ENCODE measurements at places on chromosomes 3 and 15.

GRCh38 chr15:81259760-81260298 lies 63.1 kb downstream of the IL16 start:
- DNase-seq = no peak

DNA sequence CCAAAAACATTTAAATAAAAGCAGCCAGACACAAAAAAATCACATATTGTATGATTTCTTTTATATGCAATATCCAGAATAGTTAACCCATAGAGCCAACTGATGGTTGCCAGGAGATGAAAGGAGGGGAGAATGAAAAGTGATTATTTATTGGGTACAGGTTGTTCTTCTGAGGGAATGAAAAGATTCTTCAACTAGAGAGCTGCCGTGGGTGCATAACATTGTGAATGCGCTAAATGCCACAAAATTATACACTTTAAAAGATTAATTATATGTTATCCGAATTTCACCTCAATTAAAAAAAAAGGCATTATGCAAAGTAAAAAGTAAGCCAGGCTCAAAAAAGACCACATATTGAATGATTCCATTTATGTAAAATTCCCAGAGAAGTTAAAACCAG lies 36.1 kb downstream of the PRKAR2A start:
- no peak for DNase-seq

DNA sequence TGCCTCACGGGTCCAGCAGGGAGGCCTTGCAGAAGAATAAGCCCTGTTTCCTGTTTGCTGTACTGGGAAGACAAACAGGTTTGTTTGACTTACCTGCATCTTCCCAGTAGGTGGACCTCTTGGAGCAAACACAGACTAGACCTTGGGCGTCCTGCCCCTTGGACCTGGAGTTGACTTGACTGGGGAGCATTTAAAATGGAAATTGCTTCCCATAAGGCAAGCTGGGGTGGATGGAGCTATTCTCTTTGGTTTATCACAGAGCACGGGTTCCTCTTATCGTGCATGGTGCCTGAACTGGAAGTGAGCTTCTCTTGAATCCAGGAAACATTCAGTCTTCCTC lies 151.4 kb downstream of the RPLP1 start:
- no peak for DNase-seq

- no peak for DNase-seq
These were observed 6.5 kb upstream of the CPEB1 start for GRCh38 chr15:82653483-82654168.

- no peak for DNase-seq
These were observed 80.0 kb downstream of the AAGAB start for GRCh38 chr15:67174446-67174845.

DNA sequence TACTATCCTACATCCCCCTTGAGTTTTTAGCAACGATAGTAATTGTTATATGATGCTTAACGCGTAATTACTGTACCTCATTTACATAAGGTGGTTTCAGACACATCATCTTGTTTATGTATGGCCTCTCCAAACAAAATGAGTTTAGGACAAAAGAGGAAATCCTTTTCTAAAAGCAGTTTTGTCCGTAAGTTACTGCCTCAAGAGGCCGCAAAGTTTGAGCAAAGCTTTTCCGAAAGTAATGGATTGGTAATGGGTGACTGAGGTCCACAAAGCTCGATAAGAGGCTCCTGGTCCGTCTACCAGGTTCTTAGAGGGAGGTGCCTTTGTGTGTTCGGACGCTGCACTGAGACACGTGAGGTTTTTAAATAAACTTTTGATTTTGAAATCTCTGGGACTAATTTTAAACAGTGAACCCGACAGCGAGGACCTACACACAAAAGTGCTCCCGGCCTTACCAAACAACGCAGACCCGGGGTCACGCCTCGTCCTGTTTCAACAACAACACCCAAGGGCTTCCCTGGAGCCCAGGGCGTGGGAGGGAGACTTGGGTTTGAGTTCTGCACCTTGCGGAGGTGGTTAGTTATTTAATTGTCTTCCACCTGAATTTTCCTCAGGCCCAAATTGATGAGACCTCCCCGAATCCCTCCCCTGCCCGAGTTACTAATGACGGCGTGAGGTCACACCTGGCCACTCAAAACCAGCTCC lies 456 bp upstream of the C15orf61 start:
- no peak for DNase-seq

DNA sequence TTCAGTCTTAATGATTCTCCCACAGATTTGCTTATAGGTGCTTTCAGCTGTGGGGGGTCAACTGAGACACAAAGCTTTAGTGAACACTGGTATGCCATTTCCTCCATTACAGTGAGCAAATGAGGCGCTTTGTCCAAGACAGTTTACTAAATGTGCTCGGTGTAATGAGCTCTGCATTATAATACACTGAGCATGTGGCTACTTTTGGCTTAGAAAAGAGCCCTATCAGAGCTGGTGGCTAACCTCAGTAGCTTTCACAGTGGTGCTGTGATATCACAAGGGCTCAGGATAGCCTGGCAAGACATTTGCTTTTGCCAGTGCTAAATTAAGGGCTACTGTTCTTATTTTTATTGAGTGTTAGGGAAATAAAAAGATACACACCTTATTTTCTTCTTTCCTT lies 749.7 kb upstream of the ARPP21 start:
- no peak for DNase-seq

DNA sequence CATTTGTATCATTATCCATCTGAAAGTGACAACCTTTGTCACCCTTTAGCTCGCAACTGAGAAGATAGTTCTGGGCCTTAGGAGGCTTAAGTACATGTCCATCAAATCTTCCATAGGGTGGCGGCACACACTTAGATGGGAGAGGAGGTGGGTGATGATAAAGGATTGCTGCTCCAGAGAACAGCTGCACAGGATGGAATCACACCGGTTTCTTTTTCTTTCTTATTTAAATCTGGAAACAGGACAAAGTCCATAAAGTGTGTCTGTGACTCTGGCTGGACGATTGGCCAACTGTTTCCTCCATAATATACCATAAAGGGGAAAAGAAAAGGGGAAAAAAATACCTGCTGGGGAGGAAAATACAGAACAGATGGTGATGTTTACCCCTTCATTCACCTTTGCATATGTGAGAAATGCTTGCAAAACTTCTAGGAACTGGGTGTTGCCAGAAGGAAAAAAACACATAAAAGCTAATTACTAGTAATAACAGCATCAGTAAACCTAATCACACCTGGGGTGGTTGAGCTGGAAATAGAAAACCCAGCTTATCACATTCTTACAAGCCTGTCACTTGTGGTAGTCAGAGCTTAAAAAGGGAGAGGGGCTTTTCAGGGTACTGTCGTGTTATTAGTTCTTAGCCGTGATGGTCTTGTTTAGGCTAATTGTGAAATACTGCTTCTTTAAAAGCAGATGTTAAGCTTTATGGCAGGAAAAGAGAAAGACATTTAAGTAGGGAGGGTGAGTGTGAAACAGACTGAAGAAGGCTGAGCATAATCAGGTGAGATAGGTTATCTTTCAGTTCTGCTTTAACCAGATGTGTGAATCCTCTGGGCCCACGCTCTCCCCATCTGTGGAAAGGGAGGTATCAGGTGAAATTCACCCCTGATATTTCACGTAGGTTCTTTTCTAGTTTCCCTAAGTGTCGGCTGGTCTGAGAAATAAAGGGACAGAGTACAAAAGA lies 16.7 kb downstream of the C2CD4A start:
- DNase-seq = no peak

DNA sequence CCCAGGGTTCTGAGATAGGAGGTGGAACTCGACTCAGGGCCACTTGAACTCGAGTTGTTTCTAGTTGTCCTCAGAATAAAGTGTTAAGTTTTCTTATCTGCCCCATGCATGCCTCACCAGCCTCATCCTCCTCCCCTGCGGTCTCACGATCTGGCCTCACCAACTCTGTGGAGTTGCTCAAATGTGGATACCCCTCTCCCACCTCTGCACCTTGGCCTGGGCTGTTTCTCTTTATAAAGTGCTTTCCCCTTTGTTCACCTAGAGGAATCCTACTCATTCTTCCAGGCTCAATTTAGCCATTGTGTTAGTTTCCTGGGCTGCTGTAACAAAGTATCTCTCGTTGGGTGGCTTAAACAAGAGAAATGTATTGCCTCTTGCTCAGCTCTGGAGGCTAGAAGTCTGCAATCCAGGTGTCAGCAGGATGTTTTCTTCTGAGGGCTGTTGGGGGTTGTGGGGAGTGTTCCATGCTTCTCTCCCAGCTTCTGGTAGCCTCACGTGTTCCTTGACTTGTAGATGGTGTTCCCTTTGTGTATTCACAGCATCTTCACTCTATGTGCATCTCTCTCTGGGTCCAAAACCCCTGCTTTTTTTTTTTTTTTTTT lies 100.7 kb downstream of the MEX3B start:
- DNase-seq = no peak

- no peak for DNase-seq
These were observed 29.6 kb upstream of the TIMP4 start for GRCh38 chr3:12188328-12188648.

- no peak for DNase-seq
These were observed 33.3 kb downstream of the CMTM6 start for GRCh38 chr3:32469151-32469874.

Measured in HS-27A (cell line).